Stimulated activated CD4-positive, alpha-beta T cell treated with anti-CD3 and anti-CD28 coated beads, Interleukin-1b, Interleukin-23, amount 100 ng/mL, for 1 hour (primary cell): ENCODE measurements at places on chromosomes 2 and 18.

DNA sequence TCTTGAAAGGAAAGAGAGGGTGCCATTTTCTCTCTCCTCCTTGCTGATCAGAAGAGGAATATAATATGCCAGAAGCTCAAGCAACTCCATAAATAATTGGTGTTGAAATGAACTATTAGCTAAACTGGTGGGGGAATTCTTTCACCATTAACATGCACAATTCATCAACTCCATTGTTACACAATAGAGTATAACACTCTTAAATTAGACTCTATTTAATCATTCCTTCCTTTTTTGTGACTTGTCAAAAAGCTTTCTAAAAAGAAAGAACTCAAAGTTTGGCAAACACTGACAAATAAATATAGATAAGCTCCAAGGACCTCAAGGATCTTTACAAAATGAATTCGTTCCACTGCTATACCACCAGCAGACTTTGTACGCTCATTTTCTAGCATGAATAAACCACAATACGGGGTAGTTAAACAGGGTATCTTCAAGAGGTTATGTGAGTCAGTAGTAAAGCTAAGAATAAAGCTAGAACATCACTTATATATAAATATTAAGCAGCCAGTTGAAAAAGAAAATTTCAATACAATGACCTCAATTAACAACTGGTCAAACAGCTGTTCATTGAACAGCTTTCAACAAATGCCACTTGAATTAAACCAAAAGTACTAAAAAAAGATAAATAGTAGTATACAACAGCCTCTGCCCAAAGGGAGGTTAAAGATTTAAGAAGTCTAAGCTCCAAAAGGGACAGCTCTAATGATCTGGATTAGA is 6.4 kb downstream of the TRAK2 start:
- no peak for DNase-seq

DNA sequence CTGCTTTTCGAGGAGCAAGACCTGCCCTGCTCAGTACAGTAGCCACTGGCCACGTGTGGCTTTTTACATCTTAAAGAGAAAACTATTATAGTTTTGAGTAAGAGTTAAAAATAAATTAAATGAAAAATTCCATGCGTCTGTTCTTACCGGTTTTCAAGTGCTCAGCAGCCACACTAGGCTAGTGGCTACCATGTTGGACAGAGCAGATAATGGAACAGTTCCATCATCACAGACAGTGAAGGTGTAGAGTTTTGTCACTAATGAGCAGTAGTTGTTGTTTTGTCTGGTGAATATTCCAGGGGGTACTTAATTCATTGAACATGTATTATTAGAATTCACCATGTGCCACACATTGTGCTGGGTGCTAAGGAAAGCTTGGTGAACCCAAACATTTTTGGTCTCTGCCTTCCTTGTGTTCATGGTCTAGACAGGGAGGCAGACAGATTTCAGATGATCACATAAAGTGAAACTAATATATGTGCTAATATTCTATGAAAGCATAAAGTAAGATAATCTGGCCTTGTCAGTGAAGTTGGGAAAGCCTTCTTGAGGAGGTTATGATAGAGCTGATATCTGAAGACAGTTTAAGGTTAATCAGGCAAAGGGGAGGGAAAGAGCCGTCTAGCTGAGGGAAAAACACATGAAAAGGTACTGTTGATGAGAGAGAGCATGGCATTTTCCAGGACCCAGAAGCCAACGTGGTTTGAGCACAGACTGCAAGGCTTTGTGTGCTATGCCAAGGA is 1.4 kb downstream of the ALMS1 start:
- DNase-seq: no peak

DNA sequence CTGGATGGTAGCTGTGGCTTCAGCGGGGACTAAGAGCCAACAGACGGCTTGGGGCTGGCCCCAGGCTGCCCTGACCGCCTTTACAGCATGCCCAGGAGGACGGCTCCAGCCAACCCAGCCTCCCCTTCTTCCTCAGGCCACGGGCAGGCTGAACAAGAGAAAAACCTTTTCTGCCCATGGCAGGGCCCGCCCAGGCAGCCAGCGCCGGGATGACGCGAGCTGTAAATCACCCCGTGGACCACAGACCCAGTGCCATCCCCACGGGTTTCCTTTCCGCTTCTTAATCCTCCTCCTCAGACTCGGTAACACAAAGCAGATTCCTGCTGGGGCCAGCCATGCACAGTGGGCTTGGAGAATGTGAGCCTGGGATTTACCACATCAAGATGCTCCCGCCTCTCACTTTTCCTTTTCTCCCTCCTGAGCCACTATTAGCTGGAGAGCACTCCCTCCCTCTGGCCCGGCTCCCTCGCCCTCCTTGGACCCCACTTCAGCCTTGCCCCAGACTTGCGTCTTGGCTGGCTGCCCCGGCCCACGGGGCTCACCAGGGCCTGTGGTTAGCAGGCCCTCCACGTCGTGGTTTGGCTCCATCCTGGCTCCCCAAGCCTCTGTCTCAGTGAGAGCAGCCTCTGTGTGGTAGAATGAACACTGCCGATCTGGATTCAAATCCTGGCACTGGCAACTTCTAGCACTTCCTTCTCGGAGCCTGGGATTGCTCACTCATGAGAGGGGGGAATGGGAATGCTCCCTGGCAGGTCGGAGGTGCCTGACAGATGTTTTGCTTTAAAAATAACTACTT is 31.4 kb downstream of the ATOH8 start:
- no peak for DNase-seq

- DNase-seq: no peak
These were observed 19.3 kb downstream of the TGFA start for GRCh38 chr2:70534183-70534836.

DNA sequence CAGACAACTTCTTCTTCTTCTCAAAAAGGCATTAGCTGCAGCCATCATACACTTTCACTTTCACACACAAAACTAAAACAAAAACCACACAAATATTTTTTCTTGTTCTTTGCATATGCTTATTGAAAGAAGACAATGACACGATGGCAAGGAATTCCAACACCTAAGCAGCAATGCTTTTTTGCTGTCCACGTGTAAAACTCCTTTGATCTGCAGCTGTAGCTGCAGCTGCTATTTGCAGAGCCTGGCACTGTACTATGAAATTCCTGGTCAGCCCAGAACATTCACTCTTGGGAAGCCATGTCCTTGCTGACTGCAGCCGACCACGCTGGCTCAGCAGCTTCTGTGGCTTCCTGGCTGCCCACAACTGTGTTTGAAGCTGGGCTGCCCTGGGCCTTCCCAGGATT is 316.2 kb downstream of the CDH2 start:
- no peak for DNase-seq

DNA sequence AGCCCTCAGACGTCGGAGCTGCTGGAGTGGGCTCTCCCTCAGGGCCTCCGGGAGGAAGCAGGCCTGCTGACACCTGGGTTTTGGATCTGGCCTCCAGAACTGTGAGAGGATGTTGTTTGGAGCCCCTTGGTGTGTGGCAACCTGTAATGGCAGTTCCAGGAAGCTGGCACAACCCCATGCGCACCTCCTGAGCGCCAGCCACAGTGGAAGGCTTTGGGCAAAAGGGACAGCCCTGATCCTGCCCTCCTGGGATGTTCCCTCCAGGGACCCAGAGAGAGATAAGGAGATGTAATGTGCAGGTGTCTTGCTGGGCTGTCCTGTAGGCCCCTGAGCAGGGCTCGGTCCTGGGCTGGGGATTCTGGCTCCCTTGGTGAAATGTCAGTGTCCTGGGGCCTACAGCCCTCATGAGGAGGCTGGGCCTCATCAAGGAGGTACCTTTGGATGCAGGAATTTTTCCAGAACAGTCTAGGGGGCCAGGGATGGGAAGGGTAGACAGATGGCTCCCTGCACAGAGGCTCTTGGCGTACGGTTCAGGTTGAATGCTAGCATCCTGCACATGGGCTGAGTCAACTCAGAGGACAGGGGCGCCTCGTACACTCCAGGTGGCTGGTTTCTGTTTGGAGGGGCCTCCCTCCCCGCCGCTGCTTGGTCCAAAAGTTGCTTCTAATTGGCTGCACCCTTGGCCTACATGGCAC is 61.1 kb downstream of the ASB1 start:
- no peak for DNase-seq
